Left hindlimb (tissue), 1 donor: ENCODE measurements at places on chromosomes 13 and 19.

DNA sequence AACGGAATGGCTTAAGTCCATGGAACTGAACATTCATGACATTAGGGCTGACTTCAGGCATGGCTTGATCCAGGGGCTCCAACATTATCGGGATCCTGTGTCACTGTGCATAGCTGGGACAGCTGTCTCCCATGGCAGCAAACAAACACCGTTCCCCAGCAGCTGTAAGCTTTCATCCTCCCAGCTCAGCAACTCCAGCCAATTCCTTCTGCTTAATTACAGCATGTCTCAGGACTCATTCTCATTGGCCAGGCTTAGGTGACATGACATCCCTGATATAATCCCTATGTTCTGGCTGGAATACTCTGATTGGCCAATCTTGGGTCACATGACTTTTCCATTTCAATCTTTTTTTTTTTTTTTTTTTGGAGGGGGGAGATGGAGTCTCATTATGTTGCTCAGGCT is 10.9 kb upstream of the TLE5 start:
- peak; percentile 67 for DNase-seq

DNA sequence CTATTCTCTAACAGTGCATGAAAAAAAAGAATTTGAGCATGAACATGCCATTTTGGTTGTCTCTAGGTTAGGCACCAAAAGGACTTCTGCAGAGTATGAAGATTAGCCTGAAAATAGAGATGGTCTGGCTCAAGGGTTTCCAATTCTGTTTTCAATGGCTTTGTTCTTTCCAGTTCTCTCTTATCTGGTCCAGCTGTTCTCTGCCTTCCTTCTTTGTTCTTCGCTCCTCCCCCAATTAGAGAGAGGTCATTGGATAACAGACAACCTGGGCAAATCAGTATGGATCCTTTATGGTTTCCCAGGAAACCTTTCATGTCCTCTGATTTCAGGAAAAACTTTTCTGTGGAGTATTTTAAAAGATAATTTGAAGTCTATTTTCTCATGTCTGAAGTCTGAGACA is 623.4 kb downstream of the PCDH17 start:
- DNase-seq = no peak

- peak; percentile 59 for DNase-seq
Observed at GRCh38 chr19:10112895-10113591, 1.6 kb downstream of the P2RY11 start.

DNA sequence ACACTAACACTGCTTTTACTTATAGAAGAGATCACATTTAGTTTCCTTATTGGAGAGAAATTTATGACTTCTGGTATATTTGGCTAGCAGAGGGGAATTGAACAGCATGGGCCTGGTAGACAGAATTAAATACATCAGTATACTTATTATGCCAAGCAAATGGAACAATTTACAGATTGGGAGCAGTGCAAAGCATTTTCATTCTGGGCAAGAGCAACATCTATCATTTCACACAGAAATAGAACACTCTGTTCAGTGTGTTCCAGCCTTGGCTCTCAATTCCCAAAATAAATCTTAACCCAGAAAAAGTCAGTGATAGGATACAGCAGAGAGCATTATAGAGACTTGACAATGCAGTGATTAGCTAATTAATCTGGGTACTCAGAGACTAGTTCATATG is 604.0 kb upstream of the SLITRK6 start:
- DNase-seq = no peak

DNA sequence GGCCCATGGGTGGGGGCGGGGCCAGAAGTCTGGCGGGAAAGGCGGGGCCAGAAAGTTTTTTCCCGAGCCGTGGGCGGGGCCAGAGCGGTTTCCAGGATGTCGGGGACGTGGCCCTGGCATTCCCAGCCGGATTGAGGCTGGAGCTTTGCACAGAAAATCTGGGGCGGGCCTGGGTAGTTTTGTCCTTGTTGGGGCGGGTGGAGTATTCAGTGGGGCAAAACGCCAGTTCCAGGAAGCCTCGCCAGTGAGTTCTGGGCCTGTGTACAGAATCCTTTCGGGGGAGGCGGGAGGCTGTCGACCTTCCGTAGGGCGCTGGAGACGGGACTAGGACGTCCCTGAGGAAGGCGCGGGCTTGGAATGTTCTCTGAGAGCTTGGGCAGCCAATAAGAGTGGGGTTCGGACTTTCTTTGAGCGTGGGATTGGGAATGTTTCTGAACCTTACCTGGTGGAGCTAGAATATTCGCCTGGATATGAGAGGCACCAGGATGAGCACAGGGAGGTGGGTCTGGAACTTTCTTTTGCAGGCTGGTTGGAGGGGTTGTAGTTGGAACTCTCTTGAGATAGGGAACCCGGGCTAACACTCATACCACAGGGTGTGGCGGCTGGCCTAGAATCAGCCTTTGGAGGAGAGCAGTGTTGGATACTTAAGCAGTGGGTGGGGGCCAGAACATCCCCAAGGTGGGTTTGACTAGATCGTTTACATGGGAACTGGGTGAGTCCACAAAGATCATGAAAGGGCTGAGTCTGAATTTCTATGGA is 1.3 kb downstream of the CCDC9 start:
- DNase-seq = no peak

- no peak for DNase-seq
Observed at GRCh38 chr19:5480427-5480836, 25.2 kb downstream of the ZNRF4 start.

- DNase-seq = no peak
Observed at GRCh38 chr13:73449252-73449651, 390.4 kb downstream of the KLF5 start.

GRCh38 chr19:38308006-38308766 is 4.1 kb downstream of the C19orf33 start:
- no peak for DNase-seq

DNA sequence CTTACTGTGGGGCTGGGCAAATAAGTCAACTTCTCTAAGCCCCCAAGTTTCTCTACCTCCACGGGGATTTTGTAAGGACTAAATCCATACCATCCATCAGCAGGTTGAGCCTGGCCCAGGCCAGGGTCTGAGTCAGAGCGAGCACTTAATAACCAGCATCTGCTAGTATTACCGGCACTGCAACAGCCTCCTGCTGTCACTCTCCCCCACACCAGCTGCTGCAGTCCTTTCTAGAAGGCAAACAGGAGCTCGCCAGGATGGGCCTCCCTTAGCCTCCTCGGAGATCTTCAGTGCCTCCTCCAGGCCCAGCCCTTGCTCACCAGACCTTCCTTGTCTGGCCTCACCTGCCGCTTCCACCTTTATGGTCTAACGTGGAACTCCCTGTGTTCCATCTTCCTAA is 3.2 kb downstream of the NAPA start:
- no peak for DNase-seq

- DNase-seq = no peak
Observed at GRCh38 chr19:38538793-38539528, 78.8 kb downstream of the MAP4K1 start.

DNA sequence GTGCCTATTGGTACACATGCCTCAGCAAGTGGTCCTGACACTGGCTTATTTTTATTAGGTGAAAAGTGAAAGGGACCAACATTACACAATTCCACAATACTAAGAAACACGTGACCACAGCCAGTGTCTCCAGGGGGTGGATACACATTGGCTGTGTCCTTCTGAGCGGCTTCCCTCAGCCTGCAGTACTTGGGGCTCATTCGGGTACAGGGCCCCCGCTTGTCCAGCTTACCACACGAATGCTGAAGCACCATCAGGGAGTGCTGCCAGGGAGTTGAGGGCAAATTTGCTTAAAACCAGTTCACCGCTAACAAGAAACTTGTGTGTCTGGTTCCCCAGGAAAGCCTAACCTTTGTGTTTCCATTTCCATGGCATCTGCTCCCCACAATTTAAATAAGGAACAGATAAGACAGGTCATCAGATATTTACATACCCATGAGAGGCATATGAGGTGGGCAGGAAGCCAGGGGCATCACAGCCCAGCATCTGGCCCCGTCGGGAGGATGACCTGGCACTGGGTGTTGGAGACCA is 23.3 kb downstream of the PBX4 start:
- DNase-seq = no peak

GRCh38 chr13:107928762-107929161 is 286.6 kb downstream of the LIG4 start:
- no peak for DNase-seq

DNA sequence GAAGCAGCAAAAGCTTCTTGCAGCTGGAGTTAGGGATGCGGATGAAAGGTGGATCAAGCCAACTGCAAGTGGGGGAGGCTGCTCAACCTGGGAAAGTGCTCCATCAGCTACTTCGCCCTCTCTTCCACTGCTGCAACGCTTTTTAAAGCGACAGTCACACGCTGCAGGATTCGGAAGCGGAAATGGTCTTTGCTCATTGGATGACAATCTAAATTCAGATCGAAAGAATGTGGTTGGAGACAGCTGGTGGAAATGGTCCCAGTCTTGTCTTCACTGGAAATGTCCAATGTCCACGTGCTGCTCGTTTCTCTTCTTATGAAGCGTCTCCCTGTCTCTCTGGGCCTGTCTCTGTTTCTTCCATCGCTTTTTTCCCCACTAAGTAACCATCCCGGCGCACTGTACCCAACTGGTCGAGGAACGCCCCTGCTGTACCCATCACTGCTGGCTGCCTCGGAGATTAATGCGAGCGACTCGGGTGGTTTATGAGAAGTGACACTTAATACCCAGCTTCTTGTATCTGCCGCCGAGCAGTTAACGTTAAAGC is 2.1 kb upstream of the FGF9 start:
- DNase-seq = no peak

DNA sequence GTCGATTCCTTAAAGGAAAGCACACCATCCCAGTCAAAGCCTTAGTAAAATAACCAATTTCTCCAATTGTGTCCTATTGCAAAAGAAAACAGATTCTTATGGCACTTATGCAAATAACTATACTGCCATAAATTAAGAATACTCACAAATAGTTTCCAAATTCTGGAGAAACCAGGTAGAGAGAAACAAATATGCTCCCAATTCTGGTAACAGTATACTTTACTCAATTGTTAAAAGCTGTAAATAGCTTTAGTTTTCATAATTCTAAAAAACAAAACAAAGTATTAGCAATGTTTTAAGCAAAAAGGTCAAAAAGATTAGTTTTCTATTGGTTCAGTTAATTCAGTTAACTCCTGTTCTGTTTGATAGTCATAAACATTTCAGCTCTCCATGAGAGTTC is 18.2 kb upstream of the UBAC2 start:
- no peak for DNase-seq

DNA sequence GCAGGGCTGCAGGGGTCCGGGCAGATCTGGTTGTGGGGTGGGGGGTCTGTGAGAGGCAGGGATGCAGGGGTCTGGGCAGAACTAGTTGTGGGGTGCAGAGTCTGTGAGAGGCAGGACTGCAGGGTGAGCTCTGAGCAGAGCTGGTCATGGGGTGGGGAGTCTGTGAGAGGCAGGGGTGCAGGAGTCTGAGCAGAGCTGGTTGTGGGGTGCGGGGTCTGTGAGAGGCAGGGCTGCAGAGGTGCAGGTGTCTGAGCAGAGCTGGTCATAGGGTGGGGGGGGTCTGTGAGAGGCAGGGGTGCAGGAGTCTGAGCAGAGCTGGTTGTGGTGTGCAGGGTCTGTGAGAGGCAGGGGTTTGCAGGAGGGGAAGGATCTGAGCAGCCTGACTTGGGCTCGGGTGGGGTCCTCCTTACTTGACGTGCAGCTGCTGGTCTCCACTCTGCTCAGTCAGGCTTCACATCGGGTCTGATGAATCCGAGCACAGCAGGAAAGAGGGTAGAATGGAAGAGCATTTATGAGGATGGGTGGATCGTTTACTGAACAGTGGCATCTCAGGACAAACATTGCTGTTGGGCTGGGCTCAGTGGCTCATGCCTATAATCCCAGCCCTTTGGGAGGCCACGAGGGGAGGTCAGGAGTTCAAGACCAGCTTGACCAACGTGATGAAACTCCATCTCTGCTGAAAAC is 31.2 kb downstream of the IGFL2 start:
- no peak for DNase-seq

DNA sequence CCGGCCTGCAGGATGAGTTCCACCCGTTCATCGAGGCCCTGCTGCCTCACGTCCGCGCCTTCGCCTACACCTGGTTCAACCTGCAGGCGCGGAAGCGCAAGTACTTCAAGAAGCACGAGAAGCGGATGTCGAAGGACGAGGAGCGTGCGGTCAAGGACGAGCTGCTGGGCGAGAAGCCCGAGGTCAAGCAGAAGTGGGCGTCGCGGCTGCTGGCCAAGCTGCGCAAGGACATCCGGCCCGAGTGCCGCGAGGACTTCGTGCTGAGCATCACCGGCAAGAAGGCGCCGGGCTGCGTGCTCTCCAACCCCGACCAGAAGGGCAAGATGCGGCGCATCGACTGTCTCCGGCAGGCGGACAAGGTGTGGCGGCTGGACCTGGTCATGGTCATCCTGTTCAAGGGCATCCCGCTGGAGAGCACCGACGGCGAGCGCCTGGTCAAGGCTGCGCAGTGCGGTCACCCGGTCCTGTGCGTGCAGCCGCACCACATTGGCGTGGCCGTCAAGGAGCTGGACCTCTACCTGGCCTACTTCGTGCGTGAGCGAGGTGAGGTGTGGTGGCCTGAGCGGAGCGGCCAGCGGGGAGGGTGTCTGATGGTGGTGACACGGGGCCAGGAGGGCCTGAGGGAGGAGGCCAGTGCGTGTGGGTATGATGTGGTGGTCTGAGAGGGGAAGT is 15.5 kb downstream of the NFIC start:
- no peak for DNase-seq

DNA sequence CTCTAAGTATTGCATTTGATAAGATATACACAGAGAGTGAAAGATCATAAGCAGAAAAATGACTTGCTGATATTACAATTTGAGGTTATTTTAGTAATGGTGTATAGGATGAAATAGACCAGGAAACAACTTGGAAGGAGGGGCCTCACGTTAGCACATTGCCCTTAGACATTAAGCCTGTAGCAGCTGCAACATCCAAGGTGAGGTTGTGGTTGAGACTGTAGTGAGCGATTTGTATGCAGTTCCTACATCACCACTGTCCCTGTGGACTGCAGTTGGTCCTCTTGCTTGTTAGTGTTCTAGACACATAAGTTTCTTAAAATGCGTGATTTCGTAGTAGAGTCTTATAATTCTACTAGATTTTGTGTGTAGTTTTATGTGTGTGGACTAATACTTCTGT is 311.3 kb downstream of the ATP8A2 start:
- DNase-seq = no peak

- DNase-seq = no peak
Observed at GRCh38 chr19:6138066-6138465, 2.6 kb downstream of the ACSBG2 start.

DNA sequence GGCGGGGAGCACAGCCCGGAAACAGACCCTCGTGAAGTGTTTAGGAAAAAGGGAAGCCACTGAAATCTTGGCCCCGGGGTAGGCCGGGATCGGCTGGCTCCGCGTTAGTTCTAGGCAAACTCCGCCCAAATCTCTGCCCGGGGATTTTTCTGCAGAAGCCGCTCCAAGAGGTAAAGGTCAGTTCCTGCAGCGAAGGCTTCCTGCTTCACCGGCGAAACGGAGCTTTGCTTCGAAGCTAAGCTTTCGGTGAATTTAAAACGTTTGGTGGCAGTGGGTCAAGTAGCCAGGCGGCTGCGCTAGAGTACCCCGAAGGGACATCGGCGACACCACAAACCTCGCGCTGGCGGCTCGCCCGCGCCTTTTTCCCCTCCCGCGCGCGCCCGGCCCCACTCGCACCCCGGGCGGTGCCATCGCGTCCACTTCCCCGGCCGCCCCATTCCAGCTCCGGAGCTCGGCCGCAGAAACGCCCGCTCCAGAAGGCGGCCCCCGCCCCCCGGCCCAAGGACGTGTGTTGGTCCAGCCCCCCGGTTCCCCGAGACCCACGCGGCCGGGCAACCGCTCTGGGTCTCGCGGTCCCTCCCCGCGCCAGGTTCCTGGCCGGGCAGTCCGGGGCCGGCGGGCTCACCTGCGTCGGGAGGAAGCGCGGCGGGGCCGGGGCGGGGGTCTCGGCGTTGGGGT is 441 bp downstream of the GJB2 start:
- DNase-seq = no peak

- DNase-seq = no peak
Observed at GRCh38 chr13:55263045-55263444, 1877.7 kb upstream of the PRR20A start.
